Type B pancreatic cell (in vitro differentiated cells): ENCODE measurements at places on chromosomes 2 and 18. TPM values are rescaled to one million over a fixed set of nuclear protein-coding genes. Genes with fewer than 3 reads are reported as not detected.

GRCh38 chr2:236209996-236210395 lies 41.8 kb upstream of the GBX2 start:
- no peak overlapping the region for H3K4me3 ChIP-seq
- H3K27me3 ChIP-seq = peaks cover 15% of the 10 kb centered on the region
- H3K27ac ChIP-seq = no peak overlapping the region
- no peaks in the 10 kb centered on the region for H3K36me3 ChIP-seq
- peaks cover 9% of the 10 kb centered on the region for H3K4me1 ChIP-seq

DNA sequence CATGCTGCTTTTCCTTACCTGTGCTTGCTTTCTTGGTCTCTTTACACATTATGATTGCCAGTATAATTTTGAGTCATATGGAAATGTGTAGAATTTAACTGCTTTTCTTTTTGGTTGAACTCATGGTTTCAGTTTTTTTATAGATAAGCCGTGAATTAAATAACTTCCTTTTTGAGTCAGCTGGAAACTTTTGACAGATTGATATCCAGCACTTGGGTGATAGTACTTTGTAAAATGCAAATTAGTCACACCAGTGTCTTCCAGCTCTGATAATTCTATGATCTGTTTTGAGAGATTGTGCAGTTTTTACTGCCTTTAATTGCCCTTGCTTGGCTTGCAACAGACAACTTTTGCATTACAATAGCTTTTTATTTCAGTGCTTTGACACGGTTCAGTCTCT lies 86.4 kb downstream of the NCOA1 start:
- H3K27ac ChIP-seq = no peak overlapping the region
- H3K4me3 ChIP-seq = no peak overlapping the region
- H3K27me3 ChIP-seq = no peaks in the 10 kb centered on the region

HOXD12 gene
- total RNA-seq = not detected in 2 replicates

- H3K4me1 ChIP-seq = peaks cover 7% of the 10 kb centered on the region
- H3K4me3 ChIP-seq = no peak overlapping the region
- no peak overlapping the region for H3K27ac ChIP-seq
- H3K36me3 ChIP-seq = no peaks in the 10 kb centered on the region
- H3K27me3 ChIP-seq = no peaks in the 10 kb centered on the region
- no peak for DNase-seq
Observed at GRCh38 chr18:8424917-8425725, 184.1 kb upstream of the RAB12 start.

DNA sequence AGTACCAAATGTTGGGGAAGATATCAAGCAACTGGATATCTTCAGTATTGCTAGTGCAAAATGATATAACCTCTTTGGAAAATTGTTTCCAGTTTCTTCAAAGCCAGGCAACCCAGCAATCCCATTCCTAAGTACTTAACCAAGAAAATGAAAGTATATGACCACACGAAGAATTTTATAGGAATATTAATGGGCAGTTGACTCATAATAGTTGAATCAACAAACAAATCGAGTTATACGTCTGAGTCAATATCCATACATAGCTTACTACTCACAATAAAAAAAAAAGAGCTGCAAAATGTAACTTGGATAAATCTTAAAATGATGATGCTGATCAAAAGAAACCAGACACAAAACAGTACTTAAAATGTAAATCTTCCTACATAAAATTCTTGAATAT lies 810.4 kb downstream of the METTL4 start:
- H3K27ac ChIP-seq = no peak overlapping the region
- no peak overlapping the region for H3K4me3 ChIP-seq
- H3K36me3 ChIP-seq = no peaks in the 10 kb centered on the region
- no peaks in the 10 kb centered on the region for H3K4me1 ChIP-seq

ABCB11 gene
- 0.24 TPM in 1 of 2 replicates, not detected in the other for total RNA-seq

DNA sequence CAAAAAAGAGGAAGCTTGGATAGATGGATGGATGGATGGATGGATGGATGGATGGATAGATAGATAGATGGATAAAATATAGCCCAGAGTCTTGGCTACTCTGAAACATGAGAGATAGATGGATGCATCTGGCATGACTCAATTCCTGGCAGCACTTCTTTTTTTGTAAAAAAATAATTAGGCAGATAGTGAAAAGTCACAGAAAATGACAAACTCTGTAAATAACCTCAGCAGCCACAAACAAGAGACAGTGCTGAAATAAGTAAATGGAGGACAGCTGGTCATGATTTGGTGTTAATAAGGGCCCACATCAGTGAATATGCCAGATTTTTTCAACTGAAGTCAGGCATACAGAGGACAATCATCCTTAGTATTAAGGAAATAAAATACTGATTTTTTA lies 585.0 kb upstream of the GCFC2 start:
- H3K27ac ChIP-seq = no peak overlapping the region
- H3K4me3 ChIP-seq = no peak overlapping the region
- H3K36me3 ChIP-seq = no peaks in the 10 kb centered on the region
- H3K4me1 ChIP-seq = no peaks in the 10 kb centered on the region
- no peak for DNase-seq
- no peaks in the 10 kb centered on the region for H3K27me3 ChIP-seq

GRCh38 chr2:184004948-184005672 lies 593.2 kb upstream of the ZNF804A start:
- H3K36me3 ChIP-seq = peaks cover 3% of the 10 kb centered on the region
- peaks cover 4% of the 10 kb centered on the region for H3K4me1 ChIP-seq
- H3K27ac ChIP-seq = no peak overlapping the region
- H3K27me3 ChIP-seq = no peaks in the 10 kb centered on the region

NDC80 gene
- total RNA-seq = 9.1 and 34.3 TPM in 2 replicates

GRCh38 chr2:8234757-8235374 lies 447.0 kb upstream of the ID2 start:
- DNase-seq = no peak
- H3K4me1 ChIP-seq = peaks cover 28% of the 10 kb centered on the region
- H3K36me3 ChIP-seq = no peaks in the 10 kb centered on the region
- H3K27me3 ChIP-seq = no peaks in the 10 kb centered on the region
- H3K4me3 ChIP-seq = no peak overlapping the region

DNA sequence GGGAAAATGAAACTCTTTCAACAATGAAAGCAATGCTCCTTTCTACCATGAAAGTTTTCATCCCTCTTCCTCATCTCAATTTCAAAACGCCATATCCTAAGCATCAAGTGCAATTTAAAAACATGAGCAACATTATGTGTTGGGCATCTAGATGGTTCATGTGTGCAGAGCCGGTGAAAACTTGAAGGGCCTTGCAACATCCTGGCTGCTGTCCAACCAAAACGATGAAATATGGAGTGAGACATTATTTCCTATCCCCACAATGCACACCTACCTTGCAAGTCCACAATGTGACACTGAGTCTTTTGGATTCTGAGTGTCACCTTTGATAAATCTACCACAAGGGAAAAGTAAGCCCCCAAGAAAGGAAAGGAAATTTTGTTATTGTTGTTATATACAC lies 110.0 kb downstream of the NCKAP5 start:
- no peak overlapping the region for H3K4me3 ChIP-seq
- H3K27ac ChIP-seq = no peak overlapping the region
- no peak for DNase-seq
- no peaks in the 10 kb centered on the region for H3K27me3 ChIP-seq
- H3K36me3 ChIP-seq = no peaks in the 10 kb centered on the region

DNA sequence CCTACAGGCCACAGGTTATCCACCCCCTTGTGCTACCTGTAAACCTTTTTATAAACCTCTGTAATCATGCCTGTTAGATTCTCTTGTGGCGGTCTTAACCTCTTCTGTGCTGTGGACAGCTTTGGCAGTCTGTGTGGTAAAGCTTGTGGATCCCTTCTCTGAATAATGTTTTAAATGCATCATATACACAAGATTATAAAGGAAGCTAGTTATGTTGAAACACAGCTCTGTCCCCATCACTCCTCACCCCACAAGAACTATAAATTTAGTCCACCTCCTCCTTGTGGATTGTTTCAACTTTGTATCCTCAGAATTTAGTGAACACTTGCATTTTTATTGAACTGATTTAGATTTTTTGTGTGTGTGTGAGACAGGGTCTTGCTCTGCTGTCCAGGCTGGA lies 107.7 kb downstream of the ICA1L start:
- no peak for DNase-seq
- no peaks in the 10 kb centered on the region for H3K27me3 ChIP-seq
- H3K36me3 ChIP-seq = peaks cover 37% of the 10 kb centered on the region

DNA sequence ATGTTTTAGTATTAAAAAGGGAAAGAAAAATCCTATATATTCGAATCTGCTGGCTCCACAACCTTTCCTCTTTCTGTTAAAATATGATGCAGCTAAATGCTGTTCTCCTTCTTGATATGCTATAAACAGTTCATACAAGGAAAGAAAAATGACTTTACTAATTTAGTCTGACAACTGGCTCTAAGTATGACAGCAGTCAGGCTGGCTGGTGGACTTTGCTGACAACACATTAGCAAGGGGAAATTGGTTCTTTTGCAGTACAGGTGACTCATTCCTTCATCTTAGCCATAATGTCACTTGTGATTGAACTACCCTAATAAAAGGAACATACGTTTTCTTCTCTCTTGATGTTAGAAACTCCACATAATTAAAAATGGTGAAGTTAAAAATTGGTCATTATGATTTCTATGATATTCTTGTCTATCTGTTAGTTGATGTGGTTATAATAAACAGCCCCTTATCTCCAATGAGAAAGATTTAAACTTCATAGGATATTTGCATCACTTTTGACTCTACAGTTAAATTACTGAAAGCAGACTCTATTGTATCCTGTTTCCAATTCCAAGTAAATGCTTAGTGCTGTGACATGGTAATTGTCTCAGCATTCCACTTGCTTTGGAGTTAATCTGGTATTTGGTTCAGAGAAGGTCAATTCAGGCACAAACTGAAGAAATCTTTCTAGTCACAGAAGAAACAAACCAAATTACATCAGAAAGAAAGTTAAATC lies 315.3 kb upstream of the GULP1 start:
- no peak for DNase-seq
- H3K4me3 ChIP-seq = no peak overlapping the region
- no peak overlapping the region for H3K27ac ChIP-seq
- no peaks in the 10 kb centered on the region for H3K36me3 ChIP-seq

GRCh38 chr2:43803113-43803512 lies 29.3 kb downstream of the DYNC2LI1 start:
- no peaks in the 10 kb centered on the region for H3K4me1 ChIP-seq
- no peaks in the 10 kb centered on the region for H3K27me3 ChIP-seq
- peaks cover 11% of the 10 kb centered on the region for H3K36me3 ChIP-seq
- H3K4me3 ChIP-seq = no peak overlapping the region

DNA sequence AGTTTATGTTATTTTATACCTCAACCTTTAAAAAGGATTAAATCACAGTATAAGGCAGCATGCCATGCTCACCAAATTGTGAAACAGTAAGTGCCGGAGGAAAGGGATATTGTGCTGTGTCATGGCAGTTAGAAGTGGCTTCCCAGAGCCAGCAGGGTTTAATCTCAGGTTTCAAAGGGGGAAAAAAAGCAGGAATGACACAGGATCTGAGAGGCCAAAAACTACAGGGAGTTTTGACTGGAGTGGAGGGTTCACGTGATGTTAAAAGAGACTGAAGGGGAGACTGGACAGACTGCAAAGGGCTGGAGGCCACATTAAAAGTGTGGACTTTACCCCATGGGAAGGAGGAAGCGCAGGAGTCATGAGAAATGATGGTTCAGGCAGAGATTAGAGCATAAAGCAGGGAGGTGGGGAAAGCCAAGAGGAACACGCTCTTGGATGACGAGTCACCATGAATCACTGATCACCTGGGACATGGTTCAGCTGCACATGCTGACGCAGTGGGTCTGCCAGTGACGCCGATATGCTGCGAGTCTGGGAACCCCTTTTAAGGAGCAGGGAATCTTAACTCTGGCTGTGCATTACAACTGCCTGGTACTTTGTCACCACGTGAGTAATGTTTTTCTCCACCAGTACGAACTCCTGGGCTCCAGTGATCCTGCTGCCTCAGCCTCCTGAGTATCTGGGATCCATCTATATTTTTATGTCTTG lies 6.1 kb downstream of the CHMP1B start:
- no peak for DNase-seq
- H3K4me1 ChIP-seq = peaks cover 48% of the 10 kb centered on the region
- peak overlapping the region; percentile 79 for H3K4me3 ChIP-seq
- peak overlapping the region; percentile 88 for H3K27ac ChIP-seq

- DNase-seq = no peak
- H3K4me1 ChIP-seq = peaks cover 14% of the 10 kb centered on the region
- H3K4me3 ChIP-seq = no peak overlapping the region
- H3K27me3 ChIP-seq = peaks cover 27% of the 10 kb centered on the region
- no peak overlapping the region for H3K27ac ChIP-seq
Observed at GRCh38 chr2:62566847-62567246, 60.9 kb upstream of the TMEM17 start.

DNA sequence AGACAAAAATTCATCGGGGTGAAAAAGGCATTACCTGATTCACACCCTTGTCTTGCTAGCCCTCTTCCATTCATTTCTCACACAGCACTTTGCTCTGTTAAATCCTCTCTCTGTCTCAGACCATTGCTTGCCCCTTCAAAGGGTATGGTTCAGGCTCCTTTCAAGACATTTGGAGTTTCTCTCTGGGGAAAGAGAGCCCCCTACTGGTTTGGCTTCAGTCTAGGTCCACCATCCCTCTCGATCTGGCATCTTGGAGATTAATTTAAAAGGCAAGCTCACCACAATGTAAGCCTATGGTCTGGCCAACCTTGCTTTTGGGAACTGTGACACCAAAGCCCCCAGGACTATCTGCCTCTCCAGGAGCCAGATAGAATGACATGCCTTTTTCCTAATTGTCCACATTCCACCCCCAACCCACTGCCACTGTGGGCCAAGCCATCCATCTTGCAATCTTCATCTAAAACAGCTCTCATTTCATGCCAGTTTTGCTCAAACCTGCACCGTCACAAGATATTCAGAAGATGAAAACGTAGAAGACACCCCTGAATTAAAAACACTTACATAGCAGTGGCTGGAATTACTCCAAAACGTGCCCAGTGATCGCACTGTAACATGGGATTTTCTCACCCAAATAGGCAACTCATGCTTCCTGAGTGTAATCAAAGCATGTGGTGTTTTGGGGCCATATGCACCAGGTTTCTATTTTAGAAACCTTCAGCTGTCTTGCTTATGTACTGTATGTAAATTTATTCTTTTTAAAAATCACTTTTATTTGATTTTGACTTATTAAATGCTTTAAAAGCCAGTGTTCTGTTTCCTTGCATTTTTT lies 93.9 kb downstream of the FARSB start:
- peaks cover 13% of the 10 kb centered on the region for H3K36me3 ChIP-seq
- H3K27me3 ChIP-seq = peaks cover 6% of the 10 kb centered on the region
- H3K4me1 ChIP-seq = peaks cover 7% of the 10 kb centered on the region

DNA sequence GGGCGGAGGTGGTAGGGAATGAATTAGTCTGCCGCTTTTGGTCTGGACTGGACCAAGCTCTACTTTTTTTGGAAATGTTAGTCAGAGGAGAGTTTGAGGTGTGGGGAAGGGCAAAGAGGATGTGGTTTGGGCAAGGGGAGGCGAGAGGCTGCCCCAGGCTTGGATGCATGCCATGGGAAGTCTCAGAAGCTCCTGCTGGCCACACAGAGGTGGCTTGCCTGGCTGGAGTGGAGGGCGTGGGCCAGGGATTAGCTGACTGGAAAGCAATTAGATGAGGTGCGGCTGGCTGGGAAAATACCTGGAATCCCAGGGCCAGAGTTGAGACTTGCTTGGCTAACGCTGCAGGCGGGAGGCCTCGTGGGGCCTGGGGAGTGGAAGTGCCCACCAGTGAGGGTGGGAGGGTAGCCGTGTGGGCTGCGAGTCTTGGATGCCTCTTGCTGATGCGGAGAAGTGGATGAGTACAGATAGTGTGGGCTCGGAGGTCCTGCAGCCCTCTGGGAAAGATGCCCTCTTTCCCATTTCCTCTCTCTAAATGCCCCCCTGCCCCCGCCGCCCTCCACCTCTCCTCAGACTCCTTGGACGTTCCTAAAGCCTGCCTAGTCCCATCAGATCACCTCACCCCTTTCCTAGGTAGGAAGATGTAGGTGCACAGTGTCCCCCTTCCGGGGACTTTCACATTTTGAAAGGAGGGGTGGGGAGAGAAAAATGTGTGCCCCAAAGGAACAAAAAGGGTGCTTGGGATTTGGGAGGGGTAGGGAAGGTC lies 117.6 kb downstream of the SMAD7 start:
- no peak overlapping the region for H3K27ac ChIP-seq
- H3K27me3 ChIP-seq = no peaks in the 10 kb centered on the region
- H3K4me3 ChIP-seq = no peak overlapping the region
- H3K4me1 ChIP-seq = peaks cover 58% of the 10 kb centered on the region
- peak; percentile 64 for DNase-seq

CFAP53 gene
- 0.59 and 1.1 TPM in 2 replicates for total RNA-seq
